Naive thymus-derived CD8-positive, alpha-beta T cell (primary cell): ENCODE measurements at places on chromosomes 2 and 18. TPM values are rescaled to one million over a fixed set of nuclear protein-coding genes. Genes with fewer than 3 reads are reported as not detected.

GPBAR1 gene
- 0.41 TPM for polyA plus RNA-seq

TUBA4B gene
- polyA plus RNA-seq, result not detected

COL6A3 gene
- polyA plus RNA-seq, result 1.8 TPM

CTLA4 gene
- 2.9 TPM for polyA plus RNA-seq

POTEF gene
- not detected for polyA plus RNA-seq

GPR17 gene
- not detected for polyA plus RNA-seq

EVX2 gene
- not detected for polyA plus RNA-seq

GRCh38 chr2:106144621-106145331, 49.3 kb downstream of the UXS1 start:
- peak overlapping the region; percentile 30 for H3K27ac ChIP-seq
- H3K4me1 ChIP-seq, result peaks cover 78% of the 10 kb centered on the region
- peak overlapping the region; percentile 31 for H3K4me3 ChIP-seq
- no peak for DNase-seq
- H3K36me3 ChIP-seq, result peaks cover 49% of the 10 kb centered on the region

DNA sequence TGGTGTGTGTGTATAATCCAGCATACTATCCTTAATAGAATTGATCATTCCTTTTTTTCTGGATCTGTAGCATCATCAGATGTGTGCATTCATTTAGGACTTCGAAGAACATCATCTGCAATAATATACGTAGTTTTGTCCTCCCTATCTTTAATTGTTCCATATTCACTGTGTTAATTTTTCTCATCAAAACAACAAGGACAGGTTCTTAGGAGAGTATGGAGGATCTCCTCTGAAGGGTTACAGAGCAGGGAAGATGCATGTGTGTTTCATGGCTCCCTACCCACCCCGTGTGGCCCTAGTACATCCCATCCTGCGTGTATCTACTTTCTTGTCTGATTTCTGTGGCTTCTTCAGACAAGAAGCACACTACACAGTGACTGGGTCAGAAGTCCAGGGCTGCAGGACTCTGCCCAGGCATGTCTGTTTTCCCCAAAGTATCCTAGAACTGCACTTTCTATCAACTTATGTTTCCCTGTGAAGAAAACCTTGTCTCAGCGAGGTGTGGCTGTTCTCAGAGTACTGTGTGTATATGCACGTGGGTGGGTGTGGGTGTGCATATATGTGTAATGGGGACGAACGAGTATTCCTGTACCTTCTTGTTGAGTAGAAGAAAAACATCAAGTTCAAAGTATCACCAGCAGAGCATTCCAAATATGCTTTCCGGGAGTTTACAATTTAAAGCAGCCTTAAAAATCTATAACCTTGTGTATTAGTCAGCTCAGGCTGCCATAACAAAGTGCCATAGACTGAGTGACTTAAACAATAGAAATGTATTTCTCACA, 220.4 kb upstream of the FOSL2 start:
- no peaks in the 10 kb centered on the region for H3K27me3 ChIP-seq
- H3K4me1 ChIP-seq, result no peaks in the 10 kb centered on the region
- no peaks in the 10 kb centered on the region for H3K36me3 ChIP-seq
- H3K27ac ChIP-seq, result no peak overlapping the region

GRCh38 chr18:26526128-26526965, 22.0 kb downstream of the KCTD1 start:
- no peak for DNase-seq
- H3K27ac ChIP-seq, result no peak overlapping the region
- H3K4me3 ChIP-seq, result no peak overlapping the region
- no peaks in the 10 kb centered on the region for H3K36me3 ChIP-seq

DNA sequence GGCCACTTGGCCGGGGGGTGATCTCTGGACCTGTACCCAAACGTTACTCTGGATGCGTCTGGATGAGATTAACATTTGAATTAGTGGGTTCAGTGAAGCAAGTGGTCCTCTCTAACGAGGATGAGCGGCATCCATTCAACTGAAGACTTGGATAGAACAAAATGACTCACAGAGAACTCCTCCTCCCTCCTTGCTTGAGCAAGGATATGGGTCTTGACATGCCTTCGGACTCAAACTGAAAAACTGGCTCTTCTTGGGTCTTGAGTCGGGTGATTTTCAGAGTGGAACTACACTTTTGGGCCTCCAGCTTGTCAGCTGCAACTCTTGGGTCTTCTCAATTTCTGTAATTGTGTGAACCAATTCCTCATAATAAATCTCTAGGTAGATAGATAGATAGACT, 47.2 kb downstream of the NETO1 start:
- H3K36me3 ChIP-seq, result no peaks in the 10 kb centered on the region
- H3K4me1 ChIP-seq, result no peaks in the 10 kb centered on the region
- no peak overlapping the region for H3K27ac ChIP-seq
- H3K27me3 ChIP-seq, result no peaks in the 10 kb centered on the region
- no peak overlapping the region for H3K4me3 ChIP-seq

DNA sequence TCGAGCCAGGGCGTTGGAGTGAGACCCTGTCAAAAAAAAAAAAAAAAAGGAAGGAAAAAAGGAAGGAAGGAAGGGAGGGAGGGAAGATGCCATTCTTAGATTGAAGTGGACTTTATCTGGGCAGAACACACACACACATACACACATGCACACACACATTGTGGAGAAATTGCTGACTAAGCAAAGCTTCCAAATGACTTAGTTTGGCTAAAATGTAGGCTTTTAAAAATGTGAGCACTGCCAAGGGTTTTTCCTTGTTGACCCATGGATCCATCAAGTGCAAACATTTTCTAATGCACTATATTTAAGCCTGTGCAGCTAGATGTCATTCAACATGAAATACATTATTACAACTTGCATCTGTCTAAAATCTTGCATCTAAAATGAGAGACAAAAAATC, 564 bp upstream of the TTR start:
- no peaks in the 10 kb centered on the region for H3K36me3 ChIP-seq
- peaks cover 18% of the 10 kb centered on the region for H3K27me3 ChIP-seq
- DNase-seq, result no peak
- no peak overlapping the region for H3K4me3 ChIP-seq
- no peak overlapping the region for H3K27ac ChIP-seq

- H3K27ac ChIP-seq, result no peak overlapping the region
- peaks cover 3% of the 10 kb centered on the region for H3K27me3 ChIP-seq
- DNase-seq, result no peak
- peaks cover 14% of the 10 kb centered on the region for H3K36me3 ChIP-seq
- no peaks in the 10 kb centered on the region for H3K4me1 ChIP-seq
Observed at GRCh38 chr2:236985761-236986339, 99.8 kb upstream of the COPS8 start.

GRCh38 chr18:72436401-72436800, 107.7 kb downstream of the CBLN2 start:
- no peak overlapping the region for H3K27ac ChIP-seq
- H3K36me3 ChIP-seq, result no peaks in the 10 kb centered on the region
- H3K4me1 ChIP-seq, result no peaks in the 10 kb centered on the region
- no peaks in the 10 kb centered on the region for H3K27me3 ChIP-seq
- no peak for DNase-seq
- no peak overlapping the region for H3K4me3 ChIP-seq

GRCh38 chr18:6269660-6270332, 144.9 kb downstream of the L3MBTL4 start:
- H3K36me3 ChIP-seq, result no peaks in the 10 kb centered on the region
- DNase-seq, result no peak
- H3K4me3 ChIP-seq, result no peak overlapping the region

GRCh38 chr18:43826215-43826614, 548.9 kb upstream of the SYT4 start:
- no peak for DNase-seq
- no peaks in the 10 kb centered on the region for H3K36me3 ChIP-seq
- H3K27ac ChIP-seq, result no peak overlapping the region
- H3K4me3 ChIP-seq, result no peak overlapping the region
- H3K4me1 ChIP-seq, result no peaks in the 10 kb centered on the region
- H3K27me3 ChIP-seq, result no peaks in the 10 kb centered on the region

DNA sequence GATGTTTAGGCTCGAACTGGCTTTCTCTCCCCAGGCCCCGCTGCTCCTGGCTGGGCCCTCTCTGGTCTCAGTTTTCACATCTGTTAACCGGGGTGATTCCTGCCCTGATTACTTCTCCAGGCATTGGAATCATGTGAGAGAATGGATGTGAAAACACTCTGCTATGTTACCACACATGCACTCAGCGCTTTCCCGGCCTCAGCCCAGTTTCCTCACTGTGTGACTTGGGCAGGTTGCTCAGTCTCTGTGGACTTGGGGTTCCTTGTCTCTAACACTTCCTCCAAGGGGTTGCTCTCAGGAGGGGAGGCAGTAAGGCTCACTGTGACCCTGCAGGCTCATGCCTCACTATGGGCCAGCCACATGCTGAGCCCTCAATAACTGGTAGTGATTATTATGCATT, 230.4 kb upstream of the HS6ST1 start:
- no peak overlapping the region for H3K27ac ChIP-seq
- H3K4me3 ChIP-seq, result no peak overlapping the region
- DNase-seq, result no peak
- H3K4me1 ChIP-seq, result no peaks in the 10 kb centered on the region

GRCh38 chr18:32293107-32293506, 103.3 kb downstream of the MEP1B start:
- H3K27me3 ChIP-seq, result peaks cover 6% of the 10 kb centered on the region
- H3K4me1 ChIP-seq, result no peaks in the 10 kb centered on the region
- no peaks in the 10 kb centered on the region for H3K36me3 ChIP-seq
- no peak overlapping the region for H3K4me3 ChIP-seq
- DNase-seq, result no peak
- no peak overlapping the region for H3K27ac ChIP-seq

- peaks cover 22% of the 10 kb centered on the region for H3K36me3 ChIP-seq
- H3K4me3 ChIP-seq, result peak overlapping the region; percentile 97
- H3K4me1 ChIP-seq, result peaks cover 66% of the 10 kb centered on the region
- peak overlapping the region; percentile 99 for H3K27ac ChIP-seq
Observed at GRCh38 chr2:86787736-86788135, 3.0 kb downstream of the CD8A start.

DNA sequence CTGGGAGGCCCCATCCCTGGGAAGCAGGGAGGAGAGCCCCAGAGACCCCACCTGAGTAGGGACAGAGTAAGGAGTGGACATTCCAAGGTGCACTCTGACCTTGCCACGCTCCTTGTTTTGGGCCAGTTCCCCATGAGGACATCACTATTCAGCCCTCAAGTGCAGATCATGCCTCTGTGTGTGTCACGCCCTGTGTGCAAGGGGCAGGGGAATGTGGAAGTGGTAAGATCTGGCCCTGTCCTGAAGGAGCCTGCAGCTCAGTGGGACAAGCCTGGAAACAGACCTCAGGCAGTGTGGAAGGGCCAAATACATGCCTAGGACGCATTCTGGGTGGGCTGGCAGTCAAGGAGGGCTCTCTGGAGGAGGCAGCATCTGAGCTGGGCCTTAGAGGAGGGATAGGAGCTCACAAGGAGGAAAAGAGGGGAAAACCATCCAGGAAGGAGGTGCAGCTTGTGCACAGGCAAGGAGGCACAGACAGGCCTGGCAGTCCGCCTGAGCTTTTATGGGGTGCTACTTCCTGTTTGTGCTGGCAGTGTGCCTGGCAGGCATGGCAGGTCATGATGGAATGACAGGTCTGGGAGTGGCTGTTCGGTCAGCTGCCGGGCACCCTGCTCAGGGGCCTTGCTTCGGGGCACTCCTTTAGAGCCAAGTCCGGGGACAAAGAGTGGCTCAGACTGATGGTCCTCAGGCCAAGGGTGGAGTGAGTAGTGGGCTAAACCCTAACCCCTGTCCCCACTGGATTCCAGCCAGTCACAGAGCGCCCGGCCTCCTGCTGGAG, 3.3 kb downstream of the KLHL30 start:
- no peak overlapping the region for H3K27ac ChIP-seq
- DNase-seq, result no peak
- peaks cover 6% of the 10 kb centered on the region for H3K4me1 ChIP-seq
- H3K4me3 ChIP-seq, result no peak overlapping the region

DNA sequence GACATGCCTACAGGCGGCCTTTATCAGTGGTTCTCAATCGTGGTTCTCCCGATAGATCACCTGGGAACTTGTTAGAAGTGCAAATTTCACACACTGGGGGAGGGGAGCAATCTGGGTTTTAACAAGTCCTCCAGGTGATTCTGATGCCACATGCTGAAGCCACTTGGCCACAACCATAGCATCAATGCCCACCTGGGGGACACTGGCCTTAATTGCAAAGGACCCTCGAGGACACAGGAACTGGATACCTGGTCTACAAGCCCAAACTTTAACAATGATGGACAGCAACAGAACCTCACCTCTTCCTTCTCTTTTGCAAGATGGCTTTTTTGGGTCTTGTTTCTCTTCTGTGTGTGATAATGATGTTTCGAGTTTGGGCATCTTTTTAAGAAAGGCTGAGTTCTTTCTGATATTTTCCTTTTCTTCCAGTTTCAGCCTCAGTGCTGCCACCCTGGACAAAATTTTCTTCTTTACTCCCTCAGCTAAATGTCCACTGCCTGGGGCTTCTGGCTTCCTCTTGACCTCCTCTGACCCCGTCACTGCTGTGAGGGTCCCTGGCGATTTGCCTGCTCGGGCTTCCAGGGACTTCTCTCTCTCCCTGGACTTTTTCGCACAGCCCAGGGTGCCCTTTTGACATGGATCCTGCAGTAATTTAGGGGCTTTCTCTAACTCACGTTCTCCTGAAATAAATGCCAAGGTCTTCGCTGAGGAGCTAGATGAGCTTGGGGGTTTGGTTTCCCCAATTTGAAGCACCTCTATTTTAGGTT, 94.2 kb downstream of the ALPK2 start:
- no peak overlapping the region for H3K27ac ChIP-seq
- H3K4me1 ChIP-seq, result peaks cover 52% of the 10 kb centered on the region
- H3K4me3 ChIP-seq, result no peak overlapping the region
- DNase-seq, result no peak
